ENCODE measurements at places on chromosomes 13 and 19.

GRCh38 chr19:30911491-30911890 is 437.7 kb downstream of the TSHZ3 start:
- DNase-seq = no peak

DNA sequence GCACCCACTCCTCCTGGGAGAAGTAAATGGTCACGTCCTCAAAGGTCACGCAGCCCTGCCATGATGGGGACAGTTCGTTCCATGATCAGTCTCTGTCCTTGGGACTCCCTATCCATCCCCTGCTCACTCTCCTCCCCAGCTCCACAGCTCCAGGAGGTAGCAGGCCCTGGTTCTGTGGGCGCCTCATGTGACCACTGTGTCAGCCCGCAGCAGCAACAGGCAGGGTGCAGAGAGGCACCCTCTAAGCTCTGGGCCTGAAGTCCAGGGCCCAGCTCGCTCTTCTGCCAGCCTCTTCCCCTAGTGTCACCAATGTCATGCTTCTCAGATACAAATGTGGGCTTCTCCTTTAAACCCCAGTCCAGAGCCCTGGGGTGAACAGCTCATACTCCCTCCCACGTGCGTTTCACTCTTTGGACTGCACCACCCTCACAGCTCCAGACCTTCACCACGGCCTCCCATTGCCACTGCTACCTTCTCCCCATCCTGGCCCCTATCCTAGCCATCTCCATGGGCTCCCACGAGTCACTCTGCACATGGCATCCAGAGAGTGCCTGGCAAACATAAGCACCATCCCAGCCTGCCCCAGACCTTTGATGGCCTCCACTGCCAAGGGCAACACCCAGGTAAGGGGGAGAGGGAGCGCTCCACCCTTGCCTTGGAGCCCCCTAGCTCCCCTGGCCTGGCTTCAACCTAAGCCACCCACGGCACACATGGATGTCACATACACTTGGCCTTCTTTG is 2.9 kb downstream of the ZNF792 start:
- no peak for DNase-seq

DNA sequence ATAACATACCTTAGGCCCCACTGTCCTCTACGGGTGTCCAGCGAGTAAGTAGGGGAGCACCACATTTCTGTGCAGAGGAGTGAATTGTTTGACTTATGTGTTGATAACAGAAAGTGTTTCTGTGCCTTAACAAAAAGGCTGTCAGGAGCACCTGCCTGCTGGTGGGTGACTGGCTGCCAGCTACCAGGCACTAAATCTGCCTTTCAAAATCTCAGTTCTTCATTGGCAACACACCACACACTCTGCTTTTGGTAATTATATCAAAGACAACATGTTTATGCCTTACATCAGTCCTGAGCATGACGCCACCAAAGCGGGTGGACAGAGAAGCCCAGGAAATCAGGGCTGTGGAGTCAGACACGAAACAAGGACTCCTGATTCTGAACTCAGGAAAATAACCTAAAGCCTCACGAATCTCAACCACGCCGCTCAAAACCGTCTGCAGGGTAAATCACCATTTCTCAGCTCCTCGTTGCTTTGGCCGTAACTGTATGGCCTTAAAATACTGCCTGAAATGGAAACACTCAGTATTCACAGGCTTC is 105.2 kb upstream of the SOX1 start:
- DNase-seq = no peak

DNA sequence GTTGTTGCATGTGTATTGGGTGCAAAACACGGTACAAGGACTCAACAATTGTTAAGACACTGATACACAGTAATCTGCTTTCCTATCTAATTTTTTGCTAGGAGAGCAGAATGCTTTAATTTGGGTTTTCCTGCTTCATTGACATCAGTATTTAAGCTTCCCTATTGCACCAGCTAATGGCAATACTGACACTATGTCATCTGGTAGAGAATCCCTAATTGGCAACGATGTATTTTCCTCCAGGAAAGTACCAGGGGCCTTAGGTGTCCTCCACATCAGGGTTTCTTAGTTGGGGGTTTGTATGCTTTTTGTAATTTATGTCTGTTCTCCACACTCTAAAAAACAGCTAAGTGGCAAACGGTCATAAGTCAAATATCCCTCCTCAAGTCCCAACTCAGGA is 76.5 kb upstream of the FRY start:
- DNase-seq = no peak

GRCh38 chr13:21603531-21604448 is at the start of gene MICU2:
Gene MICU2 (minus strand): TSS chr13:21604170. CDS start chr13:21604148, 22 bp downstream.
- DNase-seq = peak; percentile 97

- DNase-seq = no peak
Observed at GRCh38 chr19:2234996-2235380, 1.1 kb downstream of the PLEKHJ1 start.

GRCh38 chr13:40814803-40815202 is 25.4 kb downstream of the SLC25A15 start:
- no peak for DNase-seq

- DNase-seq = no peak
Observed at GRCh38 chr19:5355076-5355475, 14.5 kb upstream of the PTPRS start.

DNA sequence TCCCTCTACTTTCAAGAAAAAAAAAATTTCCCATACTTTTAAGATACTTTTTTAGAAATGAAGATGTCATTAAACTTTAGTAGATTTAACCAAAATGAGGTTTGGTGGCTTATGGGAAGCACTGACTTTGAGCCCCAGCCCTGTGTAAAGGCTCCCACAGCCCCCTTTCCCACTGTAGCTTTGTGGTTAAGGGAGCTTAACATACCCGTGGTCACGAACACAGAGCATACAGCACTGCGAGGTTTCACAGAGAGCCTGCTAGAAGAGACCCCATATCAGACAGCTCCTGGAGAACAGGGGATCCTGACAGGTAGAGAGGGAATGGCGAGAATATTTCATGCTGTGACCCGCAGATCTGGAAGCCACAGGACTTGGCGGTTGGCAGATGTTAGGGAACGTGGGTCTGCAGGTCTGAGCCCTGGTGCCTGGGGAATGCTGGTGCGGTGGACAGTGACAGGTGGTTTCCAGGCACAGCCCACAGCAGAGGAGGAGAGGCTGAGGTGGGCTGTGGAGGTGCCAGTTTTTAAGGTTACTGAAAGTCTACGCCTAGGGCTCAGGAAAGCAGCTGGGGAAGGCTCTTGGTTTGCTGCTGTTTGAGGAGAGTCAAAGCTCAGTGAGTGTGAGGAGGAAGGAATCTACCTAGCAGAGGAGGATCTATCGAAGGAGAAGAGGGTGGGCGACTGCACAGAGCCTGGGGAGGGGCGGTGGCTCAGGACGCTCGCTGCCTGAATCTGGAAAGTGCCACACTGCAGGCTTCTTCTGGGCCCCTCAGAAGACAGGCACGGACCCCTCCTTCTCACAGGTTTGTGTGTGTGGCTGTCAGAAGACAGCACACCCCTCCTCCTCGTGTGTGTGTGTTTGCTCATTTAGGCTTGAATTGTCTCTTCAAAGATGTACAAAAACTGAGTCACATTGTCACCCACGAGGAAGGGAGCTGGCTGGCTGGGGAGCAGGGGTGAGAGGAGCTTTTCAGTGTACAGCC is 49.9 kb downstream of the SLC7A9 start:
- DNase-seq = no peak

GRCh38 chr13:37656247-37656940 is 57.8 kb upstream of the POSTN start:
- peak; percentile 62 for DNase-seq

- no peak for DNase-seq
Observed at GRCh38 chr19:31057476-31057875, 291.8 kb downstream of the TSHZ3 start.

GRCh38 chr19:435056-435706 is 25.7 kb downstream of the SHC2 start:
- DNase-seq = no peak

GRCh38 chr13:112831196-112831595 is 137.8 kb upstream of the MCF2L start:
- DNase-seq = no peak

- no peak for DNase-seq
Observed at GRCh38 chr19:55644191-55644833, 863 bp downstream of the ZNF581 start.

- no peak for DNase-seq
Observed at GRCh38 chr13:39397896-39398265, 205.1 kb downstream of the LHFPL6 start.

DNA sequence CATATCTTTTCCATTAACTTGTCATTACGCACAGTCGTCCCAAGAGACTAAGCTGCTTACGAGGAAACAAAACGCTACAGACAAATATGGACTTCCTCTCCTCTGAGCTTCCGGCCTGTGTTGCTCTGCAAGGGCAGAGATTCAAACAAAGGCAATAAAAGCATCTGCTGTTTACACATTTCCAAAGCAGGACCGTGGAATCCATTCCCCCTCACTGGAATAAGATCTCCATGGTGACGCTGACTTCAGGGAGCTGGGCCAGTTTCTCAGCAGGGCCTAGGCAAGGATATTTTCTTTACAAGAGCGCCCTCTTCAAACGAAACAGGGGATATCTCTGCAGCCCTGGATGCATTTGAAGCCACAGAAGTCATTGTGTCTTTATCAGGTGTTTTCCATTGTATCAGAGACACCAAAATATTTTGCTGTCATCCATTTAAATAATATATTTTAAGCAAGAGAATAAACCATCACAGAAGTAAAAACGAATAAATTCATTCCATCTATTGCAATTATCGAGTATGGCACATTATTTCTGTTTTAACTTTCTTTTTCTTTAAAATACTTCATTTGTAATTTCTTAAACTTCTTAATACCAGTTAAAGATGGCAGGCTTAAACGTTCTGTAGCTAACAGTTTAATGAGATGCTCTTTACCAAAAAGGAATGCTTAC is 177.5 kb downstream of the DCLK1 start:
- DNase-seq = peak; percentile 32

DNA sequence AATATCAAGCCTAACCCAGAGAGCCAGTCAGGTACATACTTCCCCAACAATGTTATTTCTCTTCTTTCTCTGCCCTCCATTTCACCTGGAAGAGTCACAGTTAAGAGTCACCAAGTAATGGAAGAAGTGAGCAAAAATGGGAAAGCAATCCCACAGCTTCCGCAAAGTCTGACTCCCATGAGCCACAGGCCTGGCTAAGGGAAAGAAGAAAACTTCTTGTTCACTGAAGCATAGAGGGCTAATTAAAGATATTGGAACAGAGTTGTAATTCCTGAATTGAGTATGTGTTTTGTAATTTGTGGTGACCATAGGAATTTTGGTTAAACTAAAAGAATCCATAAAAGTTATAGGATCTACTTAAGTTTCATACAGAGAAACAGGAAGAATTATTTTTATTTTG is 830.9 kb upstream of the PCDH20 start:
- no peak for DNase-seq

DNA sequence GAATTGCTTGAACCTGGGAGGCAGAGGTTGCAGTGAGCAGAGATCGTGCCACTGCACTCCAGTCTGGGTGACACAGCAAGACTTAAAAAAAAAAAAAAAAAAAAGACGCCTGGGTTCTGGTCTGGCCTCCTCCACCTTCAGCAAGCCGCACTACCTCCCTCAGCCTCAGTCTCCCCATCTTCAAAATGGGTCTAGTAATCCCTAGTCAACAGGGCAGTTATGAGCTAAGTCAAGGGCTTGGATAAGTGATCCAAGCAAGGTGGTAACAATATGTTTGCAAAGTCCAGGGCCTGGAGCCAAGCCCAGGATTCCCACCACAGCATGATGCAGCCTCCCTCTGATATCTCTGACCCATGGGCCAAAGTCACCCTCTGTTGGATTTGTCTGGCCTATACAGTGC is 4.4 kb downstream of the KDELR1 start:
- no peak for DNase-seq

DNA sequence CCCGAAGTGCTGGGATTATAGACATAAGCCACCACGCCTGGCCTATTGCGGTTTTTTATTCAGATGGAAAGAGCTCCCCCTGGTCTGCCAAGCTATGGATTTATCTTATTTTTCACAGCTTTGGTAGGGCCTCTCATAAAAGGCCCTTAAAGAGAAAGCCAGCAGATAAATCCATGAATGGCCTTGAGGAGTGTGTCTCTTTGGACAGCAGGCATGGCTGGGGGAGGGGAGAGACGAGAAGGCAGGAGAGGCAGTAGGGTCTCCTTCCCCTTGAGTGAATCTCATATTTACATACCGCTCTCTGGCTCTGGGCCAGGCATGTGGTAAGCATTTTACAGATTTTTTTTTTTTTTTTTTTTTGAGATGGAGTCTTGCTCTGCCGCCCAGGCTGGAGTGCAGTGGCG is 25.2 kb downstream of the MARK4 start:
- no peak for DNase-seq

- no peak for DNase-seq
Observed at GRCh38 chr13:93577105-93577504, 350.5 kb downstream of the GPC6 start.

DNA sequence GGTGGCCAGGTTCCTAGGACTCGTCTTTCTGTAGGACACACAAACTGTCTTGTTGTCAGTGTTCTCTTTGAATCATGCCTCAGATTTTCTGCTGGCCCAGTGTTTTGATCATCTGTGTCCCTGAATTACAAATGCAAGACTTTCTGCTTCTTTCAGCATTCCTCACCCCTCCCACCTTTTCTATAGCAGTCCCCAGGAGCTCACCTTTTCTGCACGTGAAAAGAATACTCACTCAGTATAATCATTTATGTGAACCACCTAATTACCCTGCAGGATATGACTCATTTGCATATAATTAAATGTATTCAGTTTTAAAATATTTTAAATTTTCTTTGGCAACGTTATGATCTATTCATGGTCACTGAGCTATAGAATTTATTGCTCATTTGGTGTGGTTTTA is 389.2 kb downstream of the ITGBL1 start:
- no peak for DNase-seq

DNA sequence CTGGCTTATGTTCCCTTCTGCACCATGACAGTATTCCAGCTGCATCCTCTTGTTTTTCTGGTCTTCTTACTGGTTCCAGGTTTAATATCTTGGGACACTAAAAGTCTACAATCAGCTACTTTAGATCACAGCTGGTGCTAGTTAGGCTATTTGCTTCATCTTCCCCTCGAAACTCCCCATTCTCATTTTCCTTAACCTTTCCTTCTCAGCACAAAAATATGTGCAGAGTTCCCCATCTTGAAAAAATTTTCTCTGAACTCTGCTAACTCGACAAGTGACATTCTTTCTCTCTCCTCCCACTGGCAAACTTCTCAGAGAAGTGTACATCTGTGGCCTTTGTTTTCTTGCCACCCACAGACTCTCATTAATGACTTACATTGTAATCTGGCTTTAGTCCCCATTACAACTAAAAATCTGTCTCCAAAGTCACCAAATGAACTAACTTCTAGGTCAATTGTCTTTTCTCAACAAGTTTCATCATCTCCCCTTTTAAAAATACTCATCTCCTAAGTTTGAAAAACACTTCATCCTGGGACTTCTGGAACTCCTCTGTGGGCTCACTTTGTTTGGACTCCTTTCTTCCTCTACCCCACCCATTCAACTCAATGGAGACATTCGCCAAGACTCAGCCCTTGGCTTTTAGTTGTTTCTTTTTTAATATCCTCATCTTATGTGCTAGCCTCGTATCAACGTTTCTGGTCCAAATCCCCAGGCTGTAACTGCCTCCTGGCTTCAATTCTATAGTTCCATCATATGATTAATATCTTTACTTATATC is 7.1 kb upstream of the KL start:
- DNase-seq = no peak
